NCI-H1930 (cell line): ENCODE measurements at places on chromosomes 11 and 22.

- DNase-seq: no peak
Observed at GRCh38 chr11:8327761-8328192, 64.1 kb upstream of the LMO1 start.

DNA sequence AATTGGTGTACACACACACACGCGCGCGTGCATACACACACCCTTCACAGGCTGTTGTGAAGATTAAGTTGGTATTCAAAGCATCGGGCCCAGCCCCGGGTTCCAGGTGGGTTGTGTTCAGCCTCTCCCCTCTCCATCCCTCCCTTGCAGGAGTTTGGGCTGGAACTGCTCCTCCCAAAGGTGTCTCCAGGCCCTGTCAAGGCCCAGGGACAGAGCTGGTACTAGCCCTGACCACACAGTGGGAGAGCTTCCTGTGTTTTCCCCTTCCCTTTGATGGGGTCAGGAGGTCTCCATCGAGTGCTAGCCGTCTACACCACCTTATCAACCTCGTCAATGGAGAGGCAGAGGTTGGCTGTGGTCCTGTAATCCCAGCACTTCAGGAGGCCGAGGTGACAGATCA is 36.5 kb upstream of the CSNK1E start:
- no peak for DNase-seq

- no peak for DNase-seq
Observed at GRCh38 chr11:88340366-88340935, 2.9 kb upstream of the CTSC start.

- no peak for DNase-seq
Observed at GRCh38 chr11:30310623-30311022, 12.3 kb upstream of the ARL14EP start.

- DNase-seq: no peak
Observed at GRCh38 chr11:48107188-48107704, 109.4 kb upstream of the OR4B1 start.

- DNase-seq: no peak
Observed at GRCh38 chr11:72067676-72068075, 12.7 kb downstream of the NUMA1 start.

DNA sequence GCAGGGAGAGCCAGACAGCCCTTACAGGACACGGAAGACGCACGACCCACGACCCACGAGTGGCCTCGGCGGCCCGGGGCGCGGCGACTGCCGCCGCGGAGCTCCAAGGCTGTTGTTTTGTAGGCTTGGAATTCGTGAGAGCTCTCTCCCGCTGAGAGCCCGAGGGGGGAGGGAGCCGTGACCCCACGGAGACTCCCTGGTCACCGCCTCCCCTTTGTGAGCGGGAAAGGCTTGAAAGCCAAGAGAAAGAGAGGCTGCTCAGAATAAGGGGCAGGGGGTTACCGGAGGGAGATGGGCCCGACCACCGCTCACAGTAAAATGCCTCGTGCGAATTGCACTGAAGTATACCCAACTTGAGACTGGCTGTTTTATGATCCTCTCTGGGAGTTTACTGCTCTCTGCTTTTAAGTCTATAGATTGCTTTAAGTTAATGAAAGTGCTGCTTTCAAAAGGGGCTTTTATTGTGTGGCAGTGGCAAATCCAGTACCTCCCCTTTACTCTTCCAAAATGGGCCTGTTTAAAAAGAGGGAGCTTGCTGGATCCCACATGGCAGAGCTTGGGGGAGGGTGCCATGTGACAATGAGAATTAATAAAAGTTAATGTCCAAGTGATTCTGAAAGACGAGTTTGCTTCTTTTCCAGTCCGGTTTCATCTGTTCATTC is 2.9 kb downstream of the PKNOX2 start:
- no peak for DNase-seq

- DNase-seq: no peak
Observed at GRCh38 chr11:105208019-105208418, 68.5 kb upstream of the CARD18 start.

DNA sequence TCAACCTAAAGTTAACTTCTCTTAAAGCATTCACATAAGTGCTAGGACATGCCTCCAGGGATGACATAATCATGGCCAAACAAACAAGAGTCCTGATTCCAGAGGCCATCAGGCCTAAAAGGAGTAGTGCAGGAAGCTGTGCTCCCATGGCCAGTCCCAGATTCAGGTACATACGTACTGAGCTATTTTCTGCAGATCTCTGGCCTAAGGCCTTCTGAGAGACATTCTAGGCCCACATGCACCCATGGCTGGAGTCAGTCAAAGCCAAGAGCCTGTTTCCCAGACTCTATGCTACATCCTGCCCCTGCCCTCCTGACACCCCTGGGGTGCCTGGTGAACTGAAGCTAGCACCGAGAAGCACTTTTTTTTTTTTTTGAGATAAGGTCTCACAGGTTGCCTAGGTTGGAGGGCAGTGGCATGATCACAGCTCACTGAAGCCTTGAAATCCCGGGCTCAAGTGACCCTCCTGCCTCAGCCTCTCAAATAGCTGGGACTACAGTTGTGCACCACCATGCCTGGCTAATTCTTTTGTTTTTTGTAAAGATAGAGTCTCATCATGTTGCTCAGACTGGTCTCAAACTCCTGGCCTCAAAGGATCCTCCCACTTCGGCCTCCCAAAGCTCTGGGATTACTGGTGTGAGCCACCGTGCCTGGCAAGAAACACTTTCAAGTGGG is 553 bp downstream of the CD3D start:
- DNase-seq: no peak

- no peak for DNase-seq
Observed at GRCh38 chr11:69125861-69126260, 29.9 kb upstream of the SMIM38 start.

DNA sequence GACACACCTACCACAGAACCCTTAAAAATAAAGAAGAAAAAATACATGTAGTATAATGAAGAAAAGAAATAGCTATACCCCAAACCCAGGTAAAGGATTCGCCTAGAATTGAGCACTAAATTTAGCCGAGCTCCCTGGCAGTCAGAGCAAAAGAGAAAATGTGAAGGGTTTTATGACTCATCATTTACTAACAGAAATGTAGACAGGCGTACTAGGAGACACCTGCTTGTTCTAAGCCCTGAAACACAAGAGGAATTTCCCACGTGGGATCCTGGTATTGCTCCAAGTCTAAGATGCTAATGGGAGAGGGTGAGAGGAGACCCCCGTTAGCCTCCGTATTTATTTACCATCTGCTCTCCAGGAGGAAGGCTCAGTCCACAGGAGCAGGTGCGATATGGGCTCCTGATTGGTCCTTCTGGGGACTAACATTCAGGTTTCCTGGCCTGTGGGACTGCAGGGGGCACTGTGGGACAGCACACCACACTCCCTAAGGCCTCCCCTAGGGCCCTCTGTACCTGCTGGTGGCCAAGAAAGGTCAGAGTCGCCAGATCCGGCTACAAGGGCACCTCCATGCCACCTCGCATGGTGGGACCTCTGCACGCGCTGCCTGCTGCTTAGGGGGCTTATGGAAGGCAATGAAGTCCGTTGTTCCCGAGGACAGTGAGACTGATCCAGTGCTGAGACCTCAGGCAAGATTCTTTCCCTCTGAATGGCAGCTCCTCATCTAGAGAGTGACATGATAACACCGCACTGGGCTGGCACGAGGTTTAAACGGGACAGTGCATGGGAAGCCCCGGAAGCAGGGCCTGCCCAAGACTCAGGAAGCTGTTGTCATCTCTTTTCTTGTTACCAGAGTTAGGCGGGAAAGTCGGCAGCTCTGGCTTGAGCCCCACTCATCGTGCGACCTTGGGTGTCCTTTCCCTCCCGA is 25.8 kb downstream of the KCNC1 start:
- DNase-seq: no peak

- no peak for DNase-seq
Observed at GRCh38 chr11:96206955-96207354, 136.0 kb downstream of the MAML2 start.

GRCh38 chr11:8757047-8757446 is 74.5 kb downstream of the RPL27A start:
- DNase-seq: no peak

DNA sequence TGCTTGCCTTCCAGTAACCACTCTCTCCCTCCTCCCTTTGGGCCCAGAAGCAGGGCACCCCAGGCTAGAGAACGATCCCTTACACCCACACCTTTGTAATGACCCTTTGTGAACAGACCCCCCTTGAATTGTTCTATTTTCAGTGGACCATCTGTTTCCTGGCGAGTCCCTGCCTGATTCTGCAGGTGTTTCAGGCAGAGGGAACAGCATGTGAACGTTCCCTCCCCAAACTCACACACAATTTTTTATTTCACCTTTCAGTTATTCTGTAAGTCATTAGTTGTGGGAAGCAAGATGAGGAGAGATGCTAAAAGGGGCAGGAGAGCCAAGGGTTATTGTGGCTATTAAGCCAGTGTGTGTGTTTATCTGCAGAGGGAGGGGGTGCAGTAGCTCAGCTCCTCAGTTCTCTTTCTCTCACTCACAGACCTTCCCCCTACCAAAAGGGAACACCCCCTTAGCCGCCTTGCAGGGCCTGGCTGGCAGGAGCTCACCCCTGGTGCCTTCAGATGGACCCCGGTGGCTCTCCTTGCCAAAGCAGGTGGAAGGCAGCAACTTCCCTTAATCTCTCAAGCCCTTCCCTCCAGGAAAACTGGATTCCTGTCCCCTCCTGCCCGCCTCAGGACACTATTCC is 64.8 kb upstream of the SPON1 start:
- DNase-seq: no peak

GRCh38 chr11:127962416-127962815 is 624.9 kb downstream of the ETS1 start:
- no peak for DNase-seq

DNA sequence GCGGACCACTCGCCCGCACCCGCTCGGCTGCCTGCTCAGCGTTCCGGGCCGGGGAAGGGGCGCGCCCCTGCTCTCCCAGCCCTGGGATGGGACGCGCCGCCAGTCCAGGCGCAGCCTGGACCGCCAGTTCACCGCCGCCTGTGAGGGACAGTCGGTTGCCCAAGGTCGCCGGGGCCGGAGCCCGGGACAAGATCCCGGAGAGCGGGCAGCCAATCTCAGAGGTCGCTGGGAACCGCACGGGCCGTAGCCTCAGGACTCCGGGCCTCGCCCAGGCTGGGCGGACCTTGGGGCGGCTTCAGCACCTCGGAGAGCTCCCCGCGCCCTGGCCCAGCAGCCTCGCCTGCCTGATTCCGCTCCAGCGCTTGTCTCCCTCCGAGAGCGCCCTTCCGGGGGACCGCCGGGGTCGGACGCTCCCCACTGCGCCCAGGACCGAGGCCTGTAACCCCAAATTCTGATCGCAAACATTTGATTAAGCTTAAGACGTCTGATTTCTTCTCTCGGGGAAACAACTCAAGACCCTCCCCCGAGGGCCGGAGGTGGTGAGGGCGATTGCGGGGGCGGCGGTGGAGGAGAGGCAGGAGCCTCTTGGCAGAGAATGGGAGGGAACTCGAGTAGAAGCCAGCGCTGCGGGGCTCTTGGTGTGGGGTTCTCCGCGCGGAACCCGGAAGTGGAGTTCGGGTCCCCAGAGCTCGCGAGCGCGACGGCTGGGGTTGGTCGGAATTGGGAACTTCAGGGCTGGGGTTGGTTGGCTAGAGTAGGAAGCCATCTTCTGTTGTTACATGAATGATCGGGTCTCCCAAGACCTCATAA is 1.1 kb upstream of the CHRM4 start:
- peak; percentile 56 for DNase-seq

- no peak for DNase-seq
Observed at GRCh38 chr11:47995360-47995769, 15.0 kb downstream of the PTPRJ start.

DNA sequence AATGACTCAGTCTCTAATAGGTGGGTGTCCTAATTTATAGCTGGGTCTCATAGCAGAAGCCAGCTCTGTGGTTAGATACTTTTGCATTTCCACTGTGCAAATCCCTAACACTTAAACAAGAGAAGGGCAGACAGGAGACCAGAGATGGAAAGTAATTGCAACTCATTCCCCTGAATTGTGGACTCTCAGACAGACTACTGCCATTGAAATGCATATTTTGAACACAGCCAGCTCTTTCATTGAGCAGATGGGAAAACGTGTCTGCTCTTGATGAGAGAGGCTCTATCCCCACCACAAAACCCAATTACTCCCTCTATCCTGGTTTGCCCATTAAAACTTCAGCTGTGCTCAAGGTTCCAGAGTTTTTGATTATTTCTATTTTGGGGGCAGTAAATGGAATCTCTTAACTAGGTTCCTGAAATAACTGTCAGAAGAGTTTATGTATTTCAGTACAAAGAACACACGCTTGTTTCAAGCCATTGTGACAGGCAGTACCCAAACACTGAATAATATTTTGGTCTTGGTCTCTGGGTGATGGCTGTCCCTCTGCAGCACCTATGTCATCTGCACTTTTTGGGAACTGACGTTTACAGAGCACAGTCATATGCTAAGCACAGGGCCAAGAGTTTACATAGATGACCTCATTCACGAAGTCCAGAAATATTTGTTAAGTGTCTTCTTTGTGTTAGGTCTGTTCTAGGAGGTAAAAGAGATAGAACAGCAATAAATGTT is 41.7 kb downstream of the FAM227A start:
- no peak for DNase-seq

DNA sequence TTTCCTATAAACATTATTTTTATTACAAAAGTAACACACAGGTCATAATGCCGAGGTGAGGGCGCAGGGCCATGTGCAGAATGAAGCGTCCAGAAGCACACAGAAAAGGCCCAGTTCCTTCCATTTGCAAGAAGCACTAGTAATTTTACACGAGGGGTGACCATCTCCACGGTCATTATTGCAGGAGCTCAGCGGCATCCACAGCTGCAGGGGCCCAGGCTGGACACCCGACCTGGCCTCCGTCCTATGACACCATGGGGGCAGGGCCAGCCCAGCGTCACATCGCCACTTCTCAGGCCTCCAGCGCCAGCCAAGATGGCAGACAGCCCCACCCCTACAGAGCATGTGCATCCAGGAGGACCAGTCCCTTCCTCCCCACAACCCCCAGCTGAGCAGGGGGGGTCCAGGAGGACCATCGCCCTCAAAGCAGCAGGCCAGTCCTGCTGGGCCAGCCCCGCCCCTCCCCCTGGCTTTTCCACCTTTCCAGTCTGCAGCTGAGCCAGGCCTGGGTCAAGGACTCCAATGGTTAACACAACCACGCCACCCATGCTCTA is 3.5 kb downstream of the IGF2 start:
- DNase-seq: no peak

DNA sequence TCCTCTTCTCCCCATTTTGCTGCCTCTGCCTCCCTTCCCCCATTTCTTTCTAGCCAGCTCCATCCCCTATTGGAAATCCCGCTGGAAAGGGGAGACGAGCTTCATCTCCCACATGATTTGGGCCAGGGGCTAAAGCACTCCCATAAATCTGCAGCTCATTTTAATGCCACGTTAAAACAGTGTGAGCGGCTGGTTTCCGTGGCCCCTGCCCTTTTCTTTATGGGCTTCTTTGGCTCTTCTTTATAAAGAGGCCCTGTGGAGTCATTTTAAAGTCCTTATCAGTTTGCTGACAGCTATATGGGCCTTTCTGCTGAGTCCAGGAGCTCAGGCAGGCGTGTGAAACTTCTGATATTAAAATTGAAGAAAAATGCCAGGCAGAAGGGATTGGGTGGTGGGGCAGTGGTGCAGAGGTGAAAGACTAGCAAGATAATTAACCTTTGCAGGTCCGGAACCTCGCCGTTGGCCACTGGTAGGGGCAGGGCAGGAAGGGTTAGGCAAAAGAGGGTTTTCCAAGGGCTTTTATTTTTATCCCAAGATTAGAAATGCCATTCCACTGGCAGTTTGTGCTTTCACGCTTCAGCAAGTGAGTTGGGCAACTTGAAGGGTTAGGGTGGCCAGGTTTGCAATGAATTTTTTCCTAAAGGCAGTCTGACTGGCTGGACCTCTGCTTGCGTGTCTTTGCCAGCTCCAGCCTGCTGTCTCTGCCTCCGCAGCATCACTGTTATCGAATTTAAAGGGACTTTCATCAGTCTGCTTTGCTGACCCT is 44.3 kb downstream of the EXT2 start:
- no peak for DNase-seq

- no peak for DNase-seq
Observed at GRCh38 chr22:38716826-38717225, 11.1 kb downstream of the GTPBP1 start.

GRCh38 chr22:31866918-31867317 is 77.4 kb upstream of the YWHAH start:
- DNase-seq: no peak
